ENCODE measurements at places on chromosomes 13 and 19.
A peak's percentile ranks its signal among the peaks of the same experiment; 100 is the strongest.

DNA sequence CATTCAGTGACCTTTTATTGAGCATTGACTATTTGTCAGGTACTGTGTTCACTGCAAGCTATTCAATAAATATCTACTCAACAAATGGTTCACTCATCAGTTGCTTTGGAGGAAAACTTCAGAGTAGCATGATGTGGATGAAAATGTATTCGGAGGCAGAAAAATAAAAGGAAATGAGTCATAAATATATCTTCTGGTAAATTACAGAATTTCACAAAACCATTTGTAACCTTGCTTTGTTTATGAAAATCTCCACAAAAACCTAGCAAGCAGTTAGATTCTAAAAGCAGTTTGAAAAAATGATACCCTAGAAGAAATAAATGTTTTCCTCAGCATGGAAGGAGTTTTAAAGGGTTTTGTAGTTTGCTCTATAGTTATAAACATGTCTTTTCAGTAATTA lies 399.6 kb downstream of the LMO7 start:
- no peak for DNase-seq

DNA sequence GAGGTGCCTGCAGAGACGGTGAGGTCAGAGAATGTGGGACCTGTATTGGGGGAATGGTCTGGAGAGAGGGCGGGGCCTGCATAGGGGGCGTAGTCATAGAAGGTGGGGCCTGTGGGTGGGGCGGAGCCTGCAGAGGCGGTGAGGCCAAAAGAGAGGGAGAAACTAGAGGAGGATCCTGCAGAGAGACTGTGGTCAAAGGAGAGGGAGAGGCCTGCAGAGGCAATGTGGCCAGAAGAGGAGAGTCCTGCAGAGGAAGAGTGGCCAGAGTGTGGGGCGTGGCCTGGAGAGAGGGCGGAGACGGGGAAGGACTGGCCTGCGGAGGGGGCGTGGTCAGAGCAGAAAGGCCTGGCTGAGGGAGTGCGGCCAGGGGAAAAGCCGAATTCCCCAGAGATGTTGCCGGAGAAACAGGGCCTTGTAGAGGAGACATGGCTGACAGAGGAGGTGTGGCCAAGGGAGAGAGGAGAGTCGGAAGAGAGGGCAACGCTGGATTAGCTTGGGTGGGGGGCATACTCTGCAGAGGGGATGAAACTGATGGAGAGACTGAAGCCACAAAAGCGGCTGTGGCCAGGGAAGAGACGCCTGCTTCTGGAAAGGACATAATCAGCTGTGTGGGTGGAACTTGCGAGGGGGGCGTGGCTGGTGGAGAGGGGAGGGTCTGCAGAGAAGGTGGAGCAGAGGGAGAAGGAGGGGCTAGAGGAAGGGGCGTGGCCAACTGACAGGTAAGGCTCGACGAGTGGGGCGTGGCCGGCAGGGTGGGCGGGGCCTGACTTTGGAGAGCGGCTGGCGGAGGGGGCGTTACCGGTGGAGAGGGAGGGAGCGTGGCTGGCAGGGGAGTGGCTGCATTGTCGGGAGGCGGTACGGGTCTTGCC lies 2.5 kb downstream of the PRR36 start:
- DNase-seq = peak; percentile 68

GRCh38 chr13:62838929-62839328 lies 1423.3 kb upstream of the PCDH20 start:
- DNase-seq = no peak

- DNase-seq = no peak
Observed at GRCh38 chr19:32265995-32266394, 79.4 kb upstream of the ZNF507 start.

GRCh38 chr13:60152114-60152513 lies 11.6 kb downstream of the DIAPH3 start:
- DNase-seq = no peak

DNA sequence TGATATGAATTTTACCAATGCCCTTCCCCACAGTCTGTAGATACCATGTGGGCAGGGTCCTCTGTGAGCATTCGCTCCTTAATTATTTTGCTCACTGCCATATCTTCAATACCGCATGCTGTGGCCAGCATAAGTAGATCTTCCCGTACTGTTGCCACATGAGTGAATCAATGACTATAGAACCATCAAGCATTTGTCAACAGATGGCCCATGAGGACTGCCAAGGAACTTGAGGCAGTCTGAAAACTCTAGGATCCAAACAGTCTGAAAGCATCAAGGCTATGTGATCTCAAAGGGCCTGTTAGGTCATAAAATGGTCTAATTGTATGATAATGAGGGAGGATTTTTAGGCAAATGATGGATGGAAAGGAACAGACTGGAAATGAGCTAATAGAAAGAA lies 27.4 kb upstream of the GPR12 start:
- no peak for DNase-seq

- DNase-seq = no peak
Observed at GRCh38 chr19:55082020-55082851, 6.6 kb downstream of the EPS8L1 start.

- DNase-seq = no peak
Observed at GRCh38 chr13:112103260-112103838, 36.4 kb downstream of the SOX1 start.

GRCh38 chr19:6686628-6686975 lies 16.6 kb upstream of the TNFSF14 start:
- no peak for DNase-seq

DNA sequence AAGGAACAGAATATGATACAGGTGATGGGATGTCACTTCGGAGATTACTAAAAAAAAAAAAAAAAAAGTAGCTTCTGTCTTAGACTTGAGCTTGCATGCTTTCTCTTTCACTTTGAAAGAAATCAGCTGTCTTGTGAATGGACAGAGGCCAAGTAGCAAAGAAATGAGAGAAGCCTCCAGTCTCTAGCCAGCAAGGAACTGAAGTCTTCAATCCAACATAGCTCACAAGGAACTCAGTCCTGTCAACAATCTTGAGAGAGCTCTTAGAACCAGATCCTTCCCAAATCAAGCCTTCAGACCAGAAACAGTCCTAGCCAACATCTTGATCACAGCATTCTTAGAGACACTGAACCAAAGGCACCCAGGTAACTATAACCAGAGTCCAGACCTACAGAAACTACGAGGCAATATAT lies 7.7 kb downstream of the N4BP2L2 start:
- DNase-seq = no peak

DNA sequence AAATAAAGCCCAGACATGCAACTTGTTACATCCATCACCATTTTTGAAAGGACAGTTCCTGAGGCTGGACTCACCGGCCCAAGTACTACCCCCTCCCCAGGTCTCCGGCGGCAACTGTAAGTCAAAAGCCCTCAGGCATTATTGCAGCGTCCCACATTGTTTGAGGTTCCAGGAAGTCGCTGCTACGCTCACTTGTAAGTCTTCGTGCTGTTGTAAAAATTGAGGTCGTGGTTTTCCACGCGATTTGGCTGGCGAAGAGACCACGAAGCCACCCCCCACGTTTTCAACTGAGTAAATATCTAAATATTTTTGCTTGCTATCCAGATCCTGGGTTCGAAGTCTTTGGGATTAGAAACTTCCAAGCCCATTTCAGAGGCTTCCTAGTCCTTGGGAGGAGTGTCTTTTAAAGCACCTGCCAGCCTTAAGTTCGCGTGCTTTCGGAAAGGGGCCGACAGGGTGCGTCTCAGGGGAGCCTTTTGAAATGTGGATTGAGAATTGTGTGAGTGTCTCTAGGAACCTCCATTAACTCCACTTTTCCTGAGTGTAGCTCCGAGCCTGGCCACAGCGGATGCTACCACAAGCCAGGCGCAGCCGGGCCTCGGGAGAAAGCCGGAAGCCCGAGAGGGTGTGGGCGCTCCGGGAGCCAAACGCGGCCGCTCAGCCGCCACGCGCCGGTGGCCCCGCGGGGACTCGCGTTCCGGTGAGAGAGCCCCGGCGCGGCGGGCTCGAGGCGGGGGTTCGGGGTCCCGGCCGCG lies 434 bp upstream of the FNDC3A start:
- DNase-seq = peak; percentile 50

DNA sequence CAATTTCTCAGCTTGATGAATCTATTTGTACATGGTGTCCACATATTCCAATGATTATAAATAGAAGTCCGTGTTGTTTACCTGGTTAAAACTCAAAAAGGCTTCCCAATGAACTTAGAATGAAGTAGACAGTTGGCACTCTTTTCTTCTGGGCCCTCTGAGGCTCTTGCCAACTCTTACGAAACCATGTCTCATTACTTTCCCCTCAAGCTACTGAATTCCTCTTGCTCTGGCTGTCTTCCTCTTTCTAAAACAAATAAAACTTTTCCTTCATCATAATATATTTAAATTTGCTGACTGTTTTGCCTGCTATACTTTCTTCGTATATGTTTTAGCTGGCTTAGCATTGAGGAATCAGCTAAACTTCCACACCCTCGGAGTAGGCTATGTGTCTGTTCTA lies 139.7 kb downstream of the SLITRK6 start:
- DNase-seq = no peak

DNA sequence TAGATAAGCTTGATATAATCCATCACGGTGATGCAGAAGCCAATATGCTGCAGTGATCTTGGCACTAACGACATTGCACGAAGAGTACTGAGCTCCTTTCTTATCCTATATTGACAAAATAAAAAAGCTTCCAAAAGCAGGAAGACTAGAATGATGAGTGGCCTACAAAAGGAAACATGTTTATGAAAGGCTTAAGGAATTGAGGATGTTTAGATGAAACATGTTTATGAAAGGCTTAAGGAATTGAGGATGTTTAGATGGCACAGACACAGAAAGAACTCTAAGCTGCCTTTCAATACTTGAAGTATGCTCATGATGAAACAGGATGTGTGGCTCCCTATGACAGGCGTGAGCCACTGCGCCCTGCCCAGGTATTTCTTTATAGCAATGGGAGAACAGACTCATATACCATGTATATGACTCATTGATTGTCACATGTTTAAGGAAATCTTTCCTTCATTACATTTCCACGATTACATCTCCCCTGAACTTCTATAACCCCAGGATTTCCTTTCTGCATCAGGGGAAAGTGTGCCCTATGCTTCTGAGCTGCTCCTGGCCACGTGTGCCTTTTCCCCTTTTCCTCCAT lies 690.8 kb upstream of the ARGLU1 start:
- no peak for DNase-seq

GRCh38 chr13:64477146-64477545 lies 2753.0 kb downstream of the PCDH9 start:
- DNase-seq = no peak

DNA sequence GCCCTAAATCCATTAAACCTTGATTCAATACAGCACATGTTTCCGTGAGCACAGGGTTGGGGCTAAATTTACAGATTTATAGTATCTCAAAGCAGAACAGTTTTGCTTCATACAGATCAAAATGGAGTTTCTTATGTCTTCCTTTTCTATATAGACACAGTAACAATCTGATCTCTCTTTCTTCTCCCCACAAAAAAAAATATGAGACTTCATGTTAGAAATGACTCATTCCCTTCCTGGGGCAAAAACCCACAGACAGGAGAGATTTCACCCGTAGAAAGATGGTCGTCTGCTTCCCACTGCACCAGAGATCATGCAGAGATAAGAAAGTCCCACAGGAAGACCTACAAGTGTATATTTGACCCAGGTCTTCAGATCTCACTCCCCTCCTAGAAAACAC lies 7.7 kb upstream of the ZNF611 start:
- no peak for DNase-seq

DNA sequence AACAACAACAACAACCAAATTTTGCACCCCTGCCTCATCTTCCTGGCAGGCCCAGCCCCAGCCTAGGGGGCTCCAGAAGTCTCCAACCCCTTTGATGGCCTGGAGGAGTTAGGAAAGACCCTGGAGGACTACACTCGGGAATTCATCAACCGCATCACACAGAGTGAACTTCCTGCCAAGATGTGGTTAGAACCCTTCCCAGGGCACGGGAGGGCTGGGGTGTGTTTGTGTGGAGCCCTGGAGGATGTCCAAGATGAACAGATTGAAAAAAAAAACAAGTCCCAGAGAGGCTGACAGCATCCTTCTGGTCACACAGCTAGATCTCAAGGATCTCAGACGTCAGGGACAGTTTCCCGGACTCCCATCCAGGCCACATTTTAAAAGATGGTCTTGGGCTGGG lies 13.3 kb downstream of the APOC1 start:
- DNase-seq = no peak

- DNase-seq = no peak
Observed at GRCh38 chr13:41710771-41711170, 250.1 kb downstream of the VWA8 start.

DNA sequence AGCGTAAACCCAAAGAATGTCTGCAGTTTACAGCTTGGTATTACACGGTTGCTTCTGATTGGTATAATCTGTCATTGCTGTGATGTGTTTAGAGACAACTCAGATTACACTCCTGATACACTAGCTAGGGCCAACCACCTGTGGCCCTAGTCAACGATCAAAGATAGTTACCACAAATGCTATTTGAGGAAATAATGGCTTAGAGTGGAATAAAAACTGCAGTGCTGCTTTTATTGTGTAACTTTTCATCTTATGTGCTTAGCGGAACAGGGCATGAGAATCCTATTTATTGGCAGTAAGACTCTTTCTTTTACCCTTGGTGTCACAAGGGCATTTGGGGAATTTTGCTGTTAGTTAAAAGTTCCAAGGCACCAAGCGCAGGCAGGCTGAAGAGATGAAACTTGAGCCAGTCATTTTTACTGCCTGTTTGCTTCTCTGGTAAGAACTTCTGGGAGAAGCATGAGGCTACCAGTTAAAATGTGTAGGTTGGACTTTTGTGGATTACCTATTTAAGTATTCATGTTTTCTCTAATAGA lies 363.3 kb downstream of the KCNRG start:
- no peak for DNase-seq

DNA sequence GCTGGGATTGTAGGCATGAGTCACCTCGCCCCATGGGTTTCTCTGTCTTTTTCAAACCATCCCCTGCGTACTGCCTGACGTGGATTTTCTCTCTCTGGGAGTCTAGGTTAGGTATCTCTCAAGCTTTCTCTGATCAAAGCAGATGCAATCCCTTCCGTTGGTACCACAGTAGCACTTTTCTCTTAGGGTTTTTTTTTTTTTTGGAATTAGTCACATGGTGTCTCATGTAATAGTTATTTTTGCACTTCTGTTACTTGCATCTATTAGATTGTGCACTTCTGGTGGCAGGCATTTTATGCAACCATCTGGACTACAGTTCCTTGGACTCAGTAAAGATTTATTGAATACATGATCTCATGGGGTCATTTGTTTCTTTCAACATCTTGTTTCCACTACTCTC lies 72.1 kb downstream of the GPC6 start:
- DNase-seq = no peak

- DNase-seq = no peak
Observed at GRCh38 chr19:58455306-58455705, 3.9 kb downstream of the ZNF324B start.

GRCh38 chr13:27826379-27827353 lies 34.4 kb downstream of the GSX1 start:
- DNase-seq = peak; percentile 52

DNA sequence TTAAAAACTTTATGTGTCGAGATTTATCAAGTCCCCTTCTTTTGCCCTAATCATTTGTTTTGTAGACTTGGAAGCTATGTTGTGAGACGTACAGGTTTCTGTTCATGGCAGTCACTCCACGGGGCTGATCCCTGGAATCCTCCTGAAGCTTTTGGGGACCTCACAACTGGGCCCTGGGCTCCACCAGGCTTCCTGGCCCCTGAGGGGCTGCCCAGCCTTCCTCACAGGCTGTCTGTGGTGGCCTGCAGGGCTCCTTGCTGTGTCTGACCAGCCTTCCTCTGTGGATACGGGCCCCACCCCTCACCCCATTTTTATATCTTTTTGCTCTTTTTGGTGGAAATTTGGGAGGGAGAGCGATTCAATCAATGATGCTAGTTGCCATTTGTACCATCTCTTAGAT lies 38.1 kb downstream of the CHST8 start:
- no peak for DNase-seq
